Hepatocyte (in vitro differentiated cells): ENCODE measurements at places on chromosomes 5 and 9. TPM values are rescaled to one million over a fixed set of nuclear protein-coding genes. Genes with fewer than 3 reads are reported as not detected.

The IFNA2 gene
- total RNA-seq = not detected in 2 replicates

The EGR1 gene
- total RNA-seq = 64.2 and 95.4 TPM in 2 replicates

The TMEM252 gene
- 0.16 TPM in 1 of 2 replicates, not detected in the other for total RNA-seq

The PCA3 gene
- total RNA-seq = 0.16 TPM in 1 of 2 replicates, not detected in the other

The MCIDAS gene
- total RNA-seq = not detected in 2 replicates

The PRPF4 gene
- total RNA-seq = 23.4 and 27.3 TPM in 2 replicates

The PCDHA8 gene
- 1.6 and 1.9 TPM in 2 replicates for total RNA-seq

The GNPDA1 gene
- total RNA-seq = 106 and 126 TPM in 2 replicates

DNA sequence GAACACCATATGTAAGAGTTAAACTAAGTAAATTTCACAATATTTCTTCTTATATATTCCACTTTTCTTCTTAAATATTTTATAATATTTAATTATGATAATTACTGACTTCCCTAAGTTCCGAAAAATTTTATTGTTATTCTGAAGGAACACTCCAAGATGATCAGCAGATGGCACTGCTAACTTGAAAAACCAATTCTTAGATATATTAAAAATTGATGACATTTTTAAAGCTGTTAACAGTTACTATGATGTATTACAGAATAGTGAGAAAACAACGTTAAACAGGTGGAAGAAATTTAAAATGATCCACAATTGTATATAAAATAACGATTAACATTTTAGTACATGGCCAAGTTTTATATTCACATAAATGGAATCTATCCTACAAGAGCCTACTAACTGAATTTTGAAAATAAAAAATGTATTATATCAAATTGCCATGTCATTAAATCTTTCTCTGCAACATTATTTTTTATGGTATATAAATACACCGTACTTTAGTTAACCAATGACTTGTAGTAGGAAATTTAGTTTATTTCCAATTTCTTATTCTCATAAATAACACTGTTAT is 30.1 kb upstream of the MUSK start:
- no peak for DNase-seq

- DNase-seq = no peak
Measured at GRCh38 chr5:24643880-24644279, 898 bp downstream of the CDH10 start.

- DNase-seq = peak; percentile 53
Measured at GRCh38 chr9:128771094-128771721, 519 bp downstream of the ZER1 start.

DNA sequence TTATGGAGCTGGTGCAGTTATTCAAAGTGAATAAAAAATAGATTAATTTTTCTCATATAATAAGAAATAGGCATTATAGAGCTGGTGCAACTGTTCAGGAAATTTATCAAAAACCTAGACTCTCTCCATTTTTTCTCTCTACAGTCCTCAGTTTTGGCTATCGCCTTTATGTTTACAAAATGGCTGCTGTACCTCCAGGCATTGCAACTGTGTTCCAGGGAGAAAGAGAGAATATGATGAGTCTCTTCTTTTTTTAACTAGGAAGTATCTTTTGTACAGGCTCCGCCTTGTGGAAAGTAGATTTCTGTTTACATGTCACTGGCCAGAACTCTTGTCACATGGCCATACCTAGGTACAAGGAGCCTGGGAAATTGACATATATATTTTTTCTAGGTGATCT is 3.1 kb upstream of the TGFBR1 start:
- DNase-seq = no peak

GRCh38 chr5:1895739-1896420 is 13.2 kb upstream of the IRX4 start:
- DNase-seq = no peak

GRCh38 chr9:116494815-116495634 is 192.1 kb upstream of the TRIM32 start:
- DNase-seq = peak; percentile 49

- DNase-seq = no peak
Measured at GRCh38 chr9:5760338-5760737, 72.6 kb downstream of the ERMP1 start.

DNA sequence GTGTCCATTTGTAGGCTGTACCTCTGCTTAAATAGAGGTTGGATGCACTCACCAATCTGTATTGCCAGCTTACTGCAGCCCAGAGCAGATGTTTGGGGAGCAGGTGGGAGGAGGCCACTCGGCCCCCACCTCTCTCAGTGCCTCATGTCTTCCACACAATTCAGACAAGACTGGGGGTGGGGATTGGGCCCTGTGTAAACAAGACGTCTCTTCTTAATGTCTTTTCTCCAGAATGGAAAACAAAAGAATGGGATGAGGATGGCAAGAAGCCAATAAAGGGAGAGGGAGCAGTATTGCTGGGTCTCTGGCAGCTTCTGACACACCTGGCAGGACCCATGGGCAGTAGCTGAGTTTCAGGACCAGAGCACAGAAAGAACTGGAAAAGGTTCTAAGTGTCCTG is 64.9 kb downstream of the SIL1 start:
- no peak for DNase-seq

- DNase-seq = no peak
Measured at GRCh38 chr5:31769530-31769929, 130.6 kb downstream of the PDZD2 start.

GRCh38 chr5:178995341-178995690 is 196 bp upstream of the GRM6 start:
- no peak for DNase-seq

GRCh38 chr5:645421-645820 is 33.3 kb downstream of the CEP72 start:
- DNase-seq = no peak

DNA sequence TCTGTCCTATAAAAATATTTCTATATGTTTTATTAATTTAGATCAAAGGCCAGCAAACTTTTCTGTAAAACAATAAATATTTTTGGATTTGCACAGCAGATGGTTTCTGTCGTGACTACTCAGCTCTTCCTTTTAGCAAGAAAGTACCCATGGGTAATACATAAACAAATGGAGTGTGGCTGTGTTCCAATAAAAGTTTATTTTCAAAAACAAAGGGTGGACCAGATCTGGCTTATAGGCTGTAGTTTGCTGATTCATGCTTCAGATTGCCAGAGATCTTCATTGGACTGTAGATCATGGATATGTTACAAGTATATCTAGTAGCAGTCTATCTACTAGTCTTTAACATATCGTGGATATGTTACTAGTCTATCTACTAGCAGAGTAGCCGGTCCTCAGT is 590.5 kb downstream of the CSNK1G3 start:
- DNase-seq = no peak

- DNase-seq = peak; percentile 18
Measured at GRCh38 chr9:96663506-96664120, 8.5 kb upstream of the PRXL2C start.

GRCh38 chr5:54090495-54091120 is 219.8 kb downstream of the ARL15 start:
- DNase-seq = no peak
